ENCODE measurements at places on chromosomes 12 and 14. TPM values are rescaled to one million over a fixed set of nuclear protein-coding genes. Genes with fewer than 3 reads are reported as not detected.

TTC8 gene
- total RNA-seq: 36.5 TPM

NOXRED1 gene
- total RNA-seq: 0.36 TPM

B4GALNT1 gene
- 2.9 TPM for total RNA-seq

CIROP gene
- total RNA-seq: not detected

NUAK1 gene
- total RNA-seq: 21.7 TPM

SYCP3 gene
- 0.88 TPM for total RNA-seq

KRT8 gene
- total RNA-seq: 5.1 TPM

LHX5 gene
- not detected for total RNA-seq

RTL1 gene
- total RNA-seq: not detected

TAS2R50 gene
- 6.2 TPM for total RNA-seq

TEX52 gene
- not detected for total RNA-seq

KRT83 gene
- total RNA-seq: not detected

INHBC gene
- total RNA-seq: not detected

ZDHHC17 gene
- total RNA-seq: 50.4 TPM

All from osteoblast (primary cell).